T follicular helper cell (primary cell): ENCODE measurements at places on chromosomes 11 and 22.

- no peak for DNase-seq
These were observed 5.1 kb downstream of the SLC43A3 start for GRCh38 chr11:57421805-57422204.

- DNase-seq: no peak
These were observed 37.4 kb downstream of the LARGE2 start for GRCh38 chr11:45959851-45960250.

- DNase-seq: no peak
These were observed 1.4 kb downstream of the POGLUT3 start for GRCh38 chr11:108496643-108497256.

DNA sequence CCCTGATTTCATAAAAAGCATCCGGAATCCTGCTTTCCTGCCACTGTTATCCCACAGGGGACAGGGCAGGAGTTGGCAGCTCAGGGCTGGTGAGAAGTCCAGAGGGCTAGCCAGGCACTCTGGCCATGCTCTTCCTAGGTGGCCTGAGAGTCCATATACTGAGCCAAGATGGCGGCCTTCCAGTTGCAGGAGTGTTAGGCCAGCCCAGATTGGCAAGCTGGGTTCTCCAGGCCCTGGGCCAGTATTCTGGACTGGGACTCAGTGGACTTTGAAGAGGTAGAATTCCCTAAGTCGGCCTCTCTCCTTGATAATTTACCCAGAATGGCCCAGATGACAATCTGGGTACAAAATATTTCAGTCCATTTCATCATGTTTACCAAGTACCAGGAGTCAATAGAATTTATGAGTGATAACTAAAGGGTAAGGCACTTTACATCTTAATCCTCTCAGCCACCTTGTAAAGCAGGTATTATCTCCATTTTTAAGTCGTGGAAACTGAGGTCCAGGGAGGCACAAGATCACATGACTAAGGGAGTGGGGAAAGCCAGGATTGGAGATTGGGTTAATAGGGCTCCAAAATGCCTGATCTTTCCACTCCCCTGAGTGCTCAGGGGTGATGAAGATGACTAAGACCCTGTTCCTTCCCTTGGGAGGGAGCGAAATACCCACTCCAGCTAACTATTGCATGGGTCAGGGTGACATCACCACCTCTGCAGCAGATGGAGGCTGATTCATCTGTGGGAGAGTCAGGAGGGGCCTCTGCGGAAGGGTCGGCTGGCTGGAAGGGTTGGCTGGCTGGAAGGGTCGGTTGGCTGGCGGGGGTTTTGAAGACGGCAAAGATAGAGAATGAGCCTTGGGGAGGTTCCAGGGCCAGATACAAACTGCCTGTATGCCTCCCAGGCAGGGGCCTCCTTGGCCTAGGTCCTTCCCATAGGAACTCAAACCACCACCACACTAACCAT is 1.2 kb upstream of the MICALL1 start:
- no peak for DNase-seq

- no peak for DNase-seq
These were observed 40.8 kb upstream of the ST14 start for GRCh38 chr11:130118636-130119387.

DNA sequence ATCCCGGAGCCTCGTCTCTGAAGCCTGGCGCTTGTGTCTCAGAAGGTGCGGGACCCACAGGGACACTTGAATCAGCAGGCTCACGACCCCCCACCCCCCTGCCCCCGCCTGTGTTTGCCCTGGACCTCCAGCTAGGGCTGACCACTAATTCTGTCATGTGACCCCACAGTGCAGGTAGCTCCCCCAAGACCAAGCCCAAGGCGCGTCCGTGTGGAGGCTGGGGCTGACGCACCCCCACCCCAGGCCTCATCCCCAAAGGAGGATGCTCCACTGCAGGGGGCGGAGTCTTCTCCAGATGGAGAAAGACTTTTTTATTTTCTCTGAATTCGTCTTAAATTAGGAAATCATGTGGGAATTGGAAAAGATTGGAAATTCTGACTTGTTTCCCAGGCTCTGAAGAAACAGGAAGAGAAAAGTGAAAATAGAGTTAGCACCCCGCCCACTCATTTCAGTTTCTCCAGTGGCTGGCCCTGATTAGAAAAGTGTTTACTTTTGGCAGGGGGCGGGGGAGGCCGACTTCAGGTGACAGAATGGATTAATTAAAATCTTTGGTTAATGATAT is 1.0 kb upstream of the RELA start:
- no peak for DNase-seq

- DNase-seq: no peak
These were observed 59.4 kb downstream of the KCNA4 start for GRCh38 chr11:29957431-29957830.
